ENCODE measurements at places on chromosomes 4 and X.

- no peak for DNase-seq
These were observed 80.0 kb upstream of the FGF13 start for GRCh38 chrX:138791551-138791950.

GRCh38 chr4:81963015-81963762 lies 410.6 kb downstream of the HNRNPD start:
- no peak for DNase-seq

DNA sequence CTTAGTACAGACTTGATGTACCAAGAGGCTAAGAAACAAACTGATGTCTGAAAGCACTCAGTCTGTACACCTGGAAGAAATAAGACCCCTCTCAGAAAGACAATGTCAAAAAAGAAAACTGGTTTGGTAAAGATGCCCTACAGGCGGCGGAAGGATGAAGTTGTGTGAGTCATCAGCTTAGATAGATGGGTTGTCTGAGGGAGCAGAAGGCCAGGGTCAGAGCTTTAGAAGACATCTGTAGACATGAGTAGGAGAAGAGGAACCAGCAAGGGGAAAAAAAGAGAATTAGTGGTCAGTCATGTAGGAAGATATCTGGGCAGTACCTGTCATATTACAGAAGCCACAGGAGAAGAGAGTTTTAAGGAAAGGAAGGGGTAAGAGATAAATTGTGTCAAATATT lies 8.3 kb downstream of the SRPX2 start:
- DNase-seq = no peak

GRCh38 chr4:30903502-30904214 lies 183.5 kb downstream of the PCDH7 start:
- DNase-seq = no peak

DNA sequence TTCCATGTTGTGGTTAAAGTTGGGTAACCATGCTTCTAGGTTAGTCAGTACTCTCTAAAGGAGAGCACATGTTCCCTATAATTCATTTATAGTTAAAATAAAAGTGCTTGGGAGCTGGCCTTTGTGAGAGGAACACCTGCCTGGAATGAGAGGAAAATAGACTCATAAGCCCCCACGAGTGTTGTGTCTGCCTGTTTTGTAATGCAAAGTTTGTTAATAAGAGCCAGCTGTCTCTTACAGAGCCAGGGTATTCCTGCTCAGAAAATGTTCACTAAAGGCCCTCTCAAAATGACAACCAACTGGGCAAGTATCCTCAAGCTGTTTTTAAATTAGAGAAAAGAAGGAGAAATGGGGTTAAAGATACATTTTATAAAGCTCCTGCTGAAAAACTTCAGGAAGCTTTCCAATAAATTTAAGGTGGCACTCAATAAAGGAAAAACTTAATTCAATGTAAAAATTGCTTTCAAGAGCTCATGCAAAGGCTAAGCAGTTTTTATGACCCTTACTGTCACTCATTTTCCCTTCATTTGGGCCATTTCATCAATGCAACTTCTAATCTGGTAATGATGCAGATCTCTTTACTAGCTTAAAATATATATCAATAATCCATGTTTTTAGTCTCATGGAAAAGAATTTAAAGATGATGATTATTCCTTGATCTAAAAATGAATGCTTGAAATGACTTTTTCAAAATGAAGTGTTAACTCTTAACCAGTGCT lies 793.6 kb downstream of the STPG2 start:
- no peak for DNase-seq

- DNase-seq = no peak
These were observed 38.4 kb downstream of the HTT start for GRCh38 chr4:3112609-3113469.

DNA sequence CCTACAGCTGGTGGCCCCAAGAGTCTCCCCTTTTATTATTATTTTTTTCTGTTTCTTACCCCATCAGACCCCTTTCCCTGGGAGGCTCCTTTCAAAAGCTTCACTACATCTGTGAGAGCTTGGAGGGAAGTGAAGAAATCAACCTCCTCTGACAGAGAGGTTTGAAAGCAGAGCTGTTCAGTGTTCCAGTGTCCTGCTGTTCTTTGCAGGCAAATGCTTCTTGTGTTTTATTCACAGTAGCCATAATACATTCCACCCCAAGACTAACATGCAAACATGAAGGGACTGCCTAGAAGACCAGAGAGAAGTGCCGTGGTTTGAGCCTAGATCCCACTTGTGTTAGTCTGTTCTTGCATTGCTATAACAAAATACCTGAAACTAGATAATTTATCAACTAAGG lies 192.1 kb downstream of the PTTG2 start:
- no peak for DNase-seq

Data from activated CD4-positive, alpha-beta T cell treated with anti-CD3 and anti-CD28 coated beads, Interleukin-2, amount 50 U/mL, for 24 hours (primary cell).